ENCODE measurements at places on chromosomes 4 and X. TPM values are rescaled to one million over a fixed set of nuclear protein-coding genes. Genes with fewer than 3 reads are reported as not detected.

Gene APBB2
- total RNA-seq, result 0.86 TPM

DNA sequence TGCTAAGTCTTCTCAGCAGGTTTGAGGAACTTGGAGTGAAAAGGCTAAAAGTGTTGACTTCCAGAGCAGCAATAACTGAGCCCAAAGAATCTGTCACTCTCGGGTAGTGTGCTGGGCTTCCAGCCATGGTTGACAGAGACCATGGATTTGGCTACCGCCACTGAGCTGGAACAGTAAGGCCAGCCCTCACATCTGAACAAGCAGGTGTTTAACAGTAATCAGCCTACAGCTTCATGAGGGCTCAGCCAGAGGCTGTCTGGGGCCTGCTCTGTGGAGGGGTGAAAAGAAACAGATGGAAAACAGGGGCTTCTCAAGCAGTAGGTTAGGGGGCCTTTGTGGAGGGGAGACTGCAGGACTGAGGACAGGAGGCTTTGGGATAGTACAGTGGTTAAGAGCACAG, 14.9 kb downstream of the RASL11B start:
- DNase-seq, result no peak

DNA sequence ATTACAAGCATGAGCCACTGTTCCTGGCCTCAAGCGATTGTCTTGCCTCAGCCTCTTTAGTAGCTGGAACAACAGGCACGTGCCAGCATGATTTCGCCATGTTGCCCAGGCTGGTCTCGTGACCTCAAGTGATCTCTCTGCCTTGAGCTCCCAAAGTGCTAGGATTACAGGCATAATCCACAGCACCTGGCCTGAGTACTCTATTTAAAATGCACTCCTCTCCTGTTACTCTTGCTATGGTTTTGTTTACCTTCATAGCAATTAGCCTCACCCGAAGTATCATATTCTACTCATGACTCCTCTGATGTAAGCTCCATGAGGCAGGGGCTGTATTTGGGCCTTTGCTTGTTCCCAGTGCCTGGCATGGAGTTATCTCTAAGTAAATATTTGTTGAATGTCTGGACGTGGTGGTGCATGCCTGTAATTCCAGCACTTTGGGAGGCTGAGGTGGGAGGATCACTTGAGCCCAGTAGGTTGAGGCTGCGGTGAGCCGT, 92.5 kb upstream of the SLC34A2 start:
- DNase-seq, result no peak

Gene HSPA4L
- 0.50 TPM for total RNA-seq
